K562 (cell line): ENCODE measurements at places on chromosomes 5 and 9.

GRCh38 chr5:125713109-125713805, 710.0 kb upstream of the GRAMD2B start:
- no peak for DNase-seq

DNA sequence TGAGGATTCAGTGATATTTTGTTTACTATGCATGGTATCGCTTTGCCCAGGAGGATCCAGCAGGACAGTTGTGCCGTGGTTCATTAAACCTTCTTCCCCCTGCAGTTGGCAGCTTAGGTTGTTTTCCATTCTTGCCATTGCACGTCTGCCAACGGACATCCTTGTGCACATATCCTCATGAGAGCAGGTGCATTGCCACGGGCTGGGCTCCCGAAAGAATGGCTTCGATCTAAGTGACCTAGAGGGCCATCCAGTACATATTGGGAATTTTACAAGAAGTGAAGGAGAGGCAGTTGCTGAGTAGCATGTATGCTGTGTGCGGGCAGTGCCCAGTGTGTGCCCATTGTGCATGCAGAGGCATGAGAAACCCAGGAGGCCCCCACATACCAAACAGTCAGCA, 22.1 kb downstream of the HRH2 start:
- no peak for DNase-seq

DNA sequence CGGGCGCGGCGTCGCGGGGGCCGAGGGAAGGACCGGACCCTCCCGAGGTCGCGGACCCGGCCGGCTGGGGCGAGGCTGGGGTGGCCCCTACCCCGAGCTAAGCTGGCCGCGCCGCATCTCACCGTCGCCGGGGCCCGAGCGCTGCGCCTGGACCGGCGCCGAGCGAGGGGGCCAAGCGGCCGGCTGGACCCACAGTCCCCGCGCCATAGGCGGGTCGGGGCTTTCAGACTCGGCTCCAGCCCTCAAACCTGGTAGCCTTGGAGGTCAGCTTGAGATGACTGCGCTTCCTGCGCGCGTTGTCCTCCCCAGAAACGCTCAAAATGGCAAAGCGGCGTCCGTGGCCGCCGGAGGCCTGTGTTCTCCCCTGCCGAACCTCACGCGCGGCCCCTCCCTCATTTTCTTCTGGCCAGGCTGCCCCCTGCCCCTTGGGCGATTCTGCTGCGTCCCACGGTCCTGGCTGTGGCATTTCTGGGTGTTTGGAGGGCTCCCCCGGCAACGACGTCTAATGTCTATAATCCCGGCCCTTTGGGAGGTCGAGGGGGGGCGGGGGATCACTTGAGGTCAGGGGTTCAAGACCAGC, 8.7 kb upstream of the GRIN1 start:
- DNase-seq = peak; percentile 48

- DNase-seq = no peak
Observed at GRCh38 chr9:13354733-13355132, 75.2 kb upstream of the MPDZ start.

GRCh38 chr5:99243111-99243510, 314.3 kb upstream of the CHD1 start:
- DNase-seq = no peak
